Right forelimb (tissue), 1 donor: ENCODE measurements at places on chromosomes 11 and 22.

- DNase-seq, result no peak
These were observed 28.7 kb upstream of the MMP20 start for GRCh38 chr11:102653744-102654291.

DNA sequence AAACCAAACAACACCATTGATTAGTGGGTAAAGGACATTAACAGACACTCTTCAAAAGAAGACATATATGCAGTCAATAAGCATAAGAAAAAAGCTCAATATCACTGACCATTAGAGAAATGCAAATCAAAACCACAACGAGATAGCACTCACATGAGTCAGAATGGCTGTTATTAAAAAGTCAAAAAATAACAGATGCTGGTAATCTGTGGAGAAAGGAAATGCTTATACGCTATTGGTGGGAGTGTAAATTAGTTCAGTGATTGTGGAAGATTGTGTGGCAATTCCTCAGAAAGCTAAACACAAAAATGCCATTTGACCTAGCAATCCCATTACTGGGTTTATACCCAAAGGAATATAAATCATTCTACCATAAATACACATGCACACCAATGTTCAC, 182.6 kb downstream of the TRPC6 start:
- DNase-seq, result no peak

- DNase-seq, result no peak
These were observed 4.8 kb downstream of the SLC17A6 start for GRCh38 chr11:22343032-22343324.

- no peak for DNase-seq
These were observed 5.9 kb downstream of the SLC17A6 start for GRCh38 chr11:22344081-22344480.

DNA sequence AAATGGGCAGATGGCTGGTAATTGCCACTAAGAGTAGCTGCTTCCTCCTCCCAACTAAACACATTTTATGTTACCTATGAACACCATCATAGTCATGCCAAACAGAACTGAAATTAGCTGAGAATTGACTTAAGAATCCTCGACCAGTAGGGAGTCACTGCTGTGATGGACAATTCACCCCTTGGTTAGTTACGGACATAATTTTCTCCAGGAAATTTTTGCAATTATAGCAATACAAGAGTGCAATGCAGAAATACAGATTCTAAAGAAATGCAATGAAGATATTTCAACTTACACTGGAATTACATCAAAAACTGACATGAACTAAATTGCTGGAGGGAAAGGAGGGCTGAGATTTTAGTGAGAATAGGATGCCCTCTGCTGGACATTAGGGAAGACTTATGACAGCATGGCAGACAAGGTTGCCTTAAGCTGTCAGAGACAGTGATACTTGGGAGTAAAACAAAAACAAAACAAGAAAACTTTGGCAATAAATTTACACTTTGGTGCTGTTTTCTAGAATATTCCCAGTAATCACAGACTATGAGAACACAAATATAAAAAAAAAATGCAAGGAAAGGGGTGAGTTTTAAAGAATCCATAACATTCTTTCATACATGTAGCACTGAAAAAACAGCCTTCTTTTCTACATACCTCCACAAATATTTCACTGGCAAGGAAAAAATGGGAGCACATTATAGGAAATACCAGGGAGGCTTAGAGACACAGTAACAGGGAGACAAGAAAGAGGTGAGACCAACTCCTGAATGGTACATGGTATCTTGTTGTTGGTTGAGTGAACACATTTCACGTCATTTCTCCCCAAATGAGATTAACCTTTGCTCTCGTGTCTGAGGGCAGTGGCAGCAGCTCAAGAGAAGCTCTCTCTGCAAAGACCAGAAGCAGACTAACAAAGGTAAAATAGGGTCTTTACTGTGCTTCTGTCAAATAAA, 11.2 kb upstream of the PPP2R1B start:
- no peak for DNase-seq

DNA sequence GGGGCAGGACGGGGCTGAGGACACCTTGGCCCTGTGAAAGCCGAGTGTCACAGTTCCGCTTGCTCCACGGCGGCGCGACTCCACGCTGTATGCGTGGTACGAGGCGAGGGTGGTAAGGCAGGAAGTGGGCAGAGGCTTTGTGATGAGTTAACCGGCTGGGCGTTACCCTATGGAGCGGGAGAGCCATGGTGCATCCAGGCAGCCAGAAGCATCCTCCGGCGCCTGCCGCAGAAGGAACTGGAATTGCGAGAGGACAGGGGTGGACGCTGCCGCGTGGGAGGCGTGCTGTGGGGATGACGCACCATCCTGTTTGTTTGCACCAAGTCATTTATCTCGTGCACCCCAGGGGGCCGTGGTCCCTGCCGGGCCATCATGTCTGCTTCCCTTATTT, 643.9 kb downstream of the BRD1 start:
- no peak for DNase-seq

- DNase-seq, result no peak
These were observed 66.4 kb downstream of the SMCO4 start for GRCh38 chr11:93476796-93477195.

DNA sequence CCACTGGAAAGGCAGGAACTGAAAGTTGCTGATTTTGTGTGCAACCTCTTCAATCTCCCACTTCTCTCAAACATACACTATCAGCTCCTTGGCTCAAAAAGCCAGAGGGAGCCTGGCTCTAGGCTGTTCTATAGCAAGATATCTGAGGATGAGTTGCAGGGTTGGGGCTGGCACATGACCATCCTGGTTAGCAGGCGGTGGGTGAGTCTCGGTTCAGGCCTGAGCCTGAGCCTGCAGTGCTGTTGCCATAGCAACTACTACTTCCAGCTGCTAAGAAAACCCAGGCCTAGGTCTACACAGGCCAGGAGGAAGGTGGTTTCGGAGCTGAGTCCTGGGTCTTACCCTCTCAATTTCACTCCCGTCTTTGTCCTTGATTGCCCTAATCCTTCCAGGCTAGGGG, 39.0 kb downstream of the CWC15 start:
- no peak for DNase-seq

DNA sequence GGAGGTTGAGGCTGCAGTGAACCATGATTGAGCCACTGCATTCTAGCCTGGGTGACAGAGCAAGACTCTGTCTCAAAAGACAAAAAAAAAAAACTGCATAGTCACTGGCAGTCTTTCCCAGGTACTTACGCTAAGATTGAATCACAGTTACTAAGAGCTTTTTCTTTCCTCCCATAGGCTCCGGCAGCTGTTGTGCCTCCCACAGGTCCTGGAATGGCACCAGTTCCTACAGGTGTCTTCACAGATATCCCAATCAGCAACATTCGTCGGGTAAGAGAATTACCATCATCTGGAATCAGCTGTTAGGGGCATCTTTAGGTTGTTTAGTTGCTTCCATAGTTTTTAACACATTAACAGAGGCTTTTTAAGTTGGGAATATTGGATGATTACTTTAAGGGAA, 19.8 kb downstream of the DLAT start:
- DNase-seq, result no peak

- DNase-seq, result peak; percentile 83
These were observed 2.2 kb downstream of the PHF21B start for GRCh38 chr22:45007391-45008185.

- DNase-seq, result no peak
These were observed 6.0 kb upstream of the OR10A2 start for GRCh38 chr11:6856871-6857270.

DNA sequence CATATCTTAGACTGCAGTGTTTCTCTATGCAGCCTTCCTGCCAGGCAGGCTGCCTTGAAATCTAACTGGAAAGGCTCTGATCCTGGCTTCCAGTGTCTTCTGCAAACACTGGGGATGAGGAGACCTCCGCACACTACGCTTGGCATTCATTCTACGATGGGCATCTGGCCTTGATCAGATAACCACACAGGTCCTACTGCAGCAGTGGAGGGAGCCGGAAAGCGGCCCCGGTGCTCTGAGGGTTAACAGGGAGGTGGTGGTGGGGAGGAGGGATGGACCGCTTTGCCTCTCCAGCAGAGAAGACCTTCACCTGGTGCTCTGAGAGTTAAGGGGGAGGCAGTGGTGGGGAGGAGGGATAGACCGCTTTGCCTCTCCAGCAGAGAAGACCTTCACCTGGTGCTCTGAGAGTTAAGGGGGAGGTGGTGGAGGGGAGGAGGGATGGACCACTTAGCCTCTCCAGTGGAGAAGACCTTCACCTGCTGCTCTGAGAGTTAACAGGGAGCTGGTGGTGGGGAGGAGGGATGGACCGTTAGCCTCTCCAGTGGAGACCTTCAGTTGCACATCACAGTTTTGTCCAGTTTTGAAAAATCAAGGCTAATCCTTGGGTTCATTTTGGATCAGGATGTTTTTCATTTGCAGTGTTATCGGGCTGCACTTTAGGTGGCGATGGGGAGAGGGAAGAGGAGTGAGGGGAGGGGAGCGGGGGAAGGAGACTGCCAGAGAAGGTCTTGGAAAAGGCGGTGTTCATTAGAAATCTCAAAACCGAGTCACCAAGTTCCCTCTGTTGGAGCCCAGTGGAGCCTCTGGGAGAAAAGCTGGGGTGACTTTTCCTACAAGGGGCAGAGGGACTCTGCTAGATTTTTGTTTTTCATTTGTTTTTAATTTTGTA, 5.6 kb downstream of the GAL start:
- DNase-seq, result peak; percentile 24

DNA sequence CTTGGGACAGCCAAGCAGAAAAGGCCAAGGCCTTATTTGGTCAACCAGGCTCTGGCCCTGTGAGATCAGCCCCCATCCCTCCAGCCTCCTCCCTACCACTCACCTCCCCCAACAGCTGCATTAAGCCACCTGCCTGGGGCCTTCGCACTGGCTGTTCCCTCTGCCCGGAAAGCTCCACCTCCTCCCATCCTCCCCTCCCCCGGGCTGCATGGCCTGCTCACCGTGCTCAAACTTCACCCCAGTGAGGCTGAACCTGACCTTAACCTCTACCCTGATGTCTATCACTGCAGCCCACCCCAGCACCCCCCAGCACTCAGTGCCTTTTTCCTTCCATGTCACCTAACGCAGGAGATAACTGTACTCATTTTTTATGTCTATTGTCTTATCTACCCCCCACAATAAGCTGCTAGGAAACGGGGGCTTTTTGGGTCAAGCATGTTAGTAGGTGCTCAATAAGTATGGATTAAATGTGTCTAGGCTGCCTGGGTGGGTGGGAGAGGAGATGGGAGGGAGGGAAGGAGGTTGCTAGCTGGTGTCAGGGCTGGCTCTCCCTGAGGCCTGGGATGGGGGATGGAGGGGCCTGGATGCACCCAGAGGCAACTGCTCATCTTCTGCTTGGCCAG, 912 bp downstream of the PTPRCAP start:
- DNase-seq, result no peak

DNA sequence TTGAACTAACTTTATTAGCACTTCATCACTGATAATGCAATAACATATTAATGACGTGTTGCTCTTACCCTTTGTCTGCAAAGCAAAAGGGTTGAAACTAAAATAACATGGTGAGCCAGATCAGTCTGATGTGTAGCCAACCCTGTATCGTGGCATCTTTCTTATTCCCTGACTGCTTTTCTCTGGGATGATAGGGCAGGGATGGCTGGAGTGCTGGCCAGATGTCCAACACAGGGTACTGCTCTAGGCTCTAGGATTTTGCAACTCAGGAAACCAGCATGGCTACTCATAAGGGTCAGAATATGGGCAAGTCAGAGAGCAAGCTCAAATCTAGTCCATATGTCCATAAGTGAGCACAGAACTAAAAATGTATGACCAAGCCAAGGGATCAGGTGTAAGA, 129.1 kb downstream of the SLC17A6 start:
- no peak for DNase-seq

DNA sequence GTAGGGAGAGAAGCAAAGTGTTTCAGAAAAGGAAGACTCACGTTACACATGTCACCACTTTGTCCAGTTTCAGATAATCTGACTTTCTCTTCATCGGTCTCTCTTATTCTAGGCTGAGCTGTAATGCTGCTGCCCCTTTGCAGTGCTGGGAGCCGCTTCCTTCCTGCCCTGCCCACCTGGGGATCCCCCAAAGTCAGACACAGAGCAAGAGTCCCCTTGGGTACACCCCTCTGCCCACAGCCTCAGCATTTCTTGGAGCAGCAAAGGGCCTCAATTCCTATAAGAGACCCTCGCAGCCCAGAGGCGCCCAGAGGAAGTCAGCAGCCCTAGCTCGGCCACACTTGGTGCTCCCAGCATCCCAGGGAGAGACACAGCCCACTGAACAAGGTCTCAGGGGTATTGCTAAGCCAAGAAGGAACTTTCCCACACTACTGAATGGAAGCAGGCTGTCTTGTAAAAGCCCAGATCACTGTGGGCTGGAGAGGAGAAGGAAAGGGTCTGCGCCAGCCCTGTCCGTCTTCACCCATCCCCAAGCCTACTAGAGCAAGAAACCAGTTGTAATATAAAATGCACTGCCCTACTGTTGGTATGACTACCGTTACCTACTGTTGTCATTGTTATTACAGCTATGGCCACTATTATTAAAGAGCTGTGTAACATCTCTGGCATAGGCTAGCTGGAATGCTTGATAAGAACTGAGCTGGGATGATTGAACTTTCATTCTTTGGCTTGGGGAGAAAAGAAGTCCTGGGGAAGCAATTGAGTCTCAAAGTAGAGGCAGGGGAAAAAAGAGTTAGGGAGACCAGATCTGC, 31.2 kb upstream of the SMIM35 start:
- no peak for DNase-seq

GRCh38 chr11:103910721-103911120, 125.7 kb upstream of the DDI1 start:
- no peak for DNase-seq

- DNase-seq, result no peak
These were observed 17.8 kb downstream of the RAB6A start for GRCh38 chr11:73743045-73743444.
